Type B pancreatic cell (in vitro differentiated cells): ENCODE measurements at places on chromosomes 7 and 10.

- no peak for DNase-seq
Measured at GRCh38 chr7:129642871-129643549, 31.5 kb downstream of the NRF1 start.

- no peak for DNase-seq
Measured at GRCh38 chr7:134302120-134302519, 14.6 kb downstream of the SLC35B4 start.

GRCh38 chr10:14656052-14656730 is 118.5 kb downstream of the FAM107B start:
- no peak for DNase-seq

GRCh38 chr10:61110188-61110844 is 166.3 kb upstream of the RHOBTB1 start:
- DNase-seq, result no peak

DNA sequence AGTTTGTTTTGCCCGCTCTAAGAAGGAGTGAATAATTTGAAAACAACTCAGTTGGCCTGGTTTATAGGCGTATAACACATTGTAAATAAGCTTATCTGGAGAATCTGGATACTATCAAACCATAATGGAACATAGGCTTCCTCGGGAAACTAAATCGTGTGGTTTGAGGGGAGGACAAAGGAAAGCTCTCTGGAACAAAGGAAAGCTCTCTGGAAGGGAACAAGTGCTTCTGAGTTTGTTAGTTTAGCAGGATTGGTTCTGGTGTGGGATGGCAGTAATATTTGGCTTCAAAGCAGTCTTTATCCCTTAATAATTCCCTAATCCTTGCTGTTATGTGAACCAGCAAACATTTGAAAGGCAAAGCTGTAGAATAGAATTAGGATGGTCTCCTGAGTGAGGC is 15.0 kb upstream of the SLK start:
- no peak for DNase-seq

GRCh38 chr10:77359950-77360520 is 277.6 kb downstream of the KCNMA1 start:
- no peak for DNase-seq

DNA sequence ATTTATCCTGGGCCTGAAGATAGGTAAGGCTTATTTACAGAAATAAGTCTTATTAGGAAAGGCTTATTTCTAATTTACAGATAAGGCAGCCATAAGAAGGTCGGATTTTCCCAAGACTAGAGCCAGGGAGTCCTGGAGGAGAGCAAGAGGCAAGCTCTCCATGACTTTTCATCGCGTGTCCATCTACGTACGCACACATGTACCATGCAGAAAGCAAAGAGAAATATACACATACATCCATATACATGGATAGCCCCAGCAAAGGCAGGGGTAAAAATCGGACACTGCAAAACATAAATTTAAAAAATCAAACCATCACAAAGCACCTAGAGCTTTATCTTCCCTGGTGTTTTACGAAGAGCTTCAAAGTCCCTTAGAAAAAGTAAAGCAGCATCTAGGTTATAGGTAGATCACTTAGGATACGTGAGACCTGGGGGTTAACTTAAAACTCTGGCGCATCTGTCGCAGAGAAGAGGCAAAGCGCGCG is 25.8 kb upstream of the ZRANB1 start:
- peak; percentile 11 for DNase-seq

DNA sequence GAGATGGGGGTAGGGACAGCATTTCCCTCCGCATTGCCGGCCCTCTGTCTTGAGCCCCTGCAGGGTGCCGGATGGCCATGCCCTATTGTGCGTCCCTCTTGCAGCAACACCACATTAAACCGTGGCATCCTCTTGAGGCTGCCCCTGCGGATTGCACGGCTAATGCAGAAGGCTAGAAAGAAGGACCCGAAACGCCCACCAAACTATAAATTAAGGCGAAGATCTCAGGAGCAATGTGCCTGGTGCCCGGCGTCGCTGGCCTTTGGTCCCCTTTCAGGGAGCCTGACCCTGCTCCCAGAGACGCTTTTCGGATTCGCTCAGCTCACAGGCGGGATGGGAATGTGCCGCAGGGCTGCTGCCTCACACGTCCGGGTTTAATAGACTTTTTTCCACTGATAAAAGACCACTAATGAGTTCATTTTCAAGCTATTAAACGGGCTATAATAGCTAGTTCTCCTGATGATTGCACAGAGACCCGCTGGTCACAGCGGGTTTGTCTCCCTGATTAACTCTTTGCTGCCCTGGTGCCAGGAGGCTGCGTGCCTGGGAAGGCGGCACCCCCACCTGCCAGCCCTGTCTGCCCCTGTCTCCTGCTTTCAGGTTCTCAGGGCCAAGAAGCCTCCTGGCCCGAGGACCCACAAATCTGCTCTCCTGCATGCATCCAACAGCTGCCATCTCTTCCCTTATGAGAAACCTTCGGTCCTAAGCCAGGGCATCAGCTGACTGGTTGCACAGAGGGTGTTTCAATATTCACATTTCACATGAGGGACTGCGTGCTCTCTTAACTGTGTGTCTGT is 128.3 kb downstream of the ADARB2 start:
- peak; percentile 34 for DNase-seq
